Ureter (tissue), 1 donor: ENCODE measurements at places on chromosomes 3 and 15. TPM values are rescaled to one million over a fixed set of nuclear protein-coding genes. Genes with fewer than 3 reads are reported as not detected.

- DNase-seq: no peak
Observed at GRCh38 chr3:45986303-45986982, 9.2 kb downstream of the FYCO1 start.

The AMIGO3 gene
- total RNA-seq: not detected

- DNase-seq: no peak
Observed at GRCh38 chr3:64559588-64559987, 128.2 kb downstream of the ADAMTS9 start.

The SOX14 gene
- not detected for total RNA-seq

DNA sequence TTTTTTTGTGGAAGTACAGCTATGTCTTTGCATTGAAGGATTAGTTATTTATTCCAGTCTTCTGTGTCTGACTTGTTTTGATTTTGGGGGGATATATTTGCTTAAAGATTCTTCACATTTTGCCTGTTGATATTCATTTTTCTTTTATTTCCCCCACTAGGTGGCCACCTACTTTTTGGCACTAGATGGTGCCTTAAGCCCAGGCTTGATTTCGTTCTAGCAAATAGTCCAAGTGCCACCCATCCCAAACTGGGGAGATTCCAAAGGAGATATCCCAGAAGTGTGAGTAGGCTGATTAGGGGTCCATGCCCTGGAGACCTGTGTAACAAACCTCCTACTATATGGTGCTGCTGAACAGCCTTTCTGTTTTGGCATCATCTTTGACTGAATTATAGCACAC, 80.0 kb upstream of the SPATA16 start:
- DNase-seq: no peak

DNA sequence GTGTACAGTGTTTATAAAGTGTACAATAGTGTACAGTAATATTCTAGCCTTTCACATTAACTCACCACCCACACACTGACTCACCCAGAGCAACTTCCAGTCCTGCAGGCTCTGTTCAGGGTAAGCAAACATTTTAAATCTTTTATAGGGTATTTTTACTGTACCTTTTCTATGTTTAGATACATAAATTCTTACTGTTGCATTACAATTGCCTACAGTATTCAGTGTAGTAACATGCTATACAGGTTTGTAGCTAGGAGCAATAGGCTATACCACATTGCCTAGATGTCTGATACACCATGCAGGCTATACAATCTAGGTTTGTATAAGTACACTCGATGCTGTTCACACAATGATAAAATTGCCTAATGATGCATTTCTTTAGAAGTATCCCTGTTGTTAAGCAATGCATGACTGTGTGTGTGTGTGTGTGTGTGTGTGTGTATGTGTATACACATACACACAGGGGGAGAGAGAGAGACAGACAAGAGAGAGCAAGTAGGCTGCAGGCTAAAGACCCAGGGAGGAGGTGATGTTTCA, 72.5 kb upstream of the PRR23C start:
- peak; percentile 15 for DNase-seq

- DNase-seq: no peak
Observed at GRCh38 chr3:32340611-32341365, 50.9 kb upstream of the CMTM7 start.

DNA sequence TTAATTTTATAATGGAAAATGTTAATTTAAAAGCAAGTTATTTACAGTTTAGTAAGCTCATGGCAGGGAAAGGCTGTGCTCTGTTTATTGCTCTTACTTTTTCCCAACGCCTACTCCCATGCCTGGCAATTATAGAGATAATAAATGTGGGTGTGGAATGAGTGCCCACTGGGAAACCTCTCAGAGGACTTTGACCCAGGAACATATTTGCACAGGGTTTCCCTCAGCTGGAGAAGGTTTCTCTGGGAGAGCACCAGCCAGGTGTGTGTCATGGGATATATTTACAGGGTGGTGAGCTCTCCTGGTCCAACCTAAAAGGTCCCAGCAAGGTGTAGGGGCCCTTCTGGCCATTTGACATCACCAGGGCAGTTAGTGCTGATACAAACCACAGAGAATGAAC, 27.9 kb downstream of the ZNF710 start:
- no peak for DNase-seq

The GRK7 gene
- total RNA-seq: not detected

- no peak for DNase-seq
Observed at GRCh38 chr15:52308446-52309153, 13.0 kb upstream of the MYO5C start.

DNA sequence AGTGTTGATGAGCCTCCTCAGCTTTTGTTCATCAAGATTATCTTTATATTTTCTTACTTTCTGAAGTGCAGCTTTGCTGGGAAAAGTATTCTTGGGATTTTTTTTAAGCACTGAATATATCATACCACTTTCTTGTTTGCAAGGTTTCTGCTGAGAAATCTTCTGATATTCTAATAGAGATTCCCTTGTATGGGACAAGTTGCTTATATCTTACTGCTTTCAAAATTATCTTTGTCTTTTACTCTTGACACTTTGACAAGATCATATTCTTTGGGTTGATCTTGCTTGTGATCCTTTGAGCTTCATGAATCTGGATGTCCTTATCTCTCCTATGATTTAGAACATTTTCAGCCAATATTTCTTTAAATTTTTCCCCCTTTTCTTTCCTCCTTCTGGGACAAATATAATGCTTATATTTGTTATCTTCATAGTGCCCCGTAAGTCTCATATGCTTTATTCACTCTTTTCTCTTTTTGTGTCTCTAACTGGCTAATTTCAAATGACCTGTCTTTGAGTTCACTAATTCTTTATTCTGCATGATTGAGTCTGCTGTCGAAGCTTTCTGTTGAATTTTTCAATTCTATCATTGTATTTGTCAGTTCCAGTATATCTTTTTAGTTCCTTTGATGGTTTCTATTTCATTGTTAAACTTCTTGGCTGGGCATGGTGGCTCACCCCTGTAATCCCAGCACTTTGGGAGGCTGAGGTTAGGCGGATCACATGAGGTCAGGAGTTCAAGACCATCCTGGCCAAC, 211.4 kb upstream of the MANF start:
- no peak for DNase-seq

- no peak for DNase-seq
Observed at GRCh38 chr3:14853271-14853951, 34.6 kb downstream of the FGD5 start.

- DNase-seq: no peak
Observed at GRCh38 chr3:129323651-129324294, 45.1 kb downstream of the HMCES start.

The NOX5 gene
- total RNA-seq: 0.89 TPM

- no peak for DNase-seq
Observed at GRCh38 chr15:101141926-101142527, 109.8 kb downstream of the CHSY1 start.

The CNTN3 gene
- 24.5 TPM for total RNA-seq

The CLRN1 gene
- not detected for total RNA-seq

The SERPINI2 gene
- total RNA-seq: 0.55 TPM

DNA sequence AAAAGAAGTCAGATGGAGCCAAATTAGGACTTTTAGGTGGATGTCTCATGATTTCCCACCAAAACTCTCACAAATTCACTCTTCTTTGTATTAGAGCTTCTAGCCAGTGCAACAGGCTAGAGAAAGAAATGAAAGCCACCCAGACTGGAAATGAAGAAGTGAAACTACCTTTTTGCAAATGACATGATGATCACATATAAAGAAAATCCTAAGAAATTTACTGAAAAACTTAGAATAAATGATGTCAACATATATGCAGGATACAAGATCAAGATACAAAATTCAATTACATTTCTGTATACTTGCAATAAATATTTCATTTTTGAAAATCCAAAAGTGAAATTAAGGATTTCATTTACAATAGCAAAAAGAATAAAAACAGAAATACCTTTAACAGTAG, 110.8 kb downstream of the LRIG1 start:
- no peak for DNase-seq

The MTMR10 gene
- 38.9 TPM for total RNA-seq

- DNase-seq: no peak
Observed at GRCh38 chr15:99993262-99993661, 260.0 kb upstream of the LYSMD4 start.

- DNase-seq: peak; percentile 73
Observed at GRCh38 chr3:186930143-186930640, at the start of gene ST6GAL1. Gene ST6GAL1 (plus strand): TSS chr3:186930526. CDS start chr3:187042704, 112,178 bp downstream.

The CRABP1 gene
- not detected for total RNA-seq

DNA sequence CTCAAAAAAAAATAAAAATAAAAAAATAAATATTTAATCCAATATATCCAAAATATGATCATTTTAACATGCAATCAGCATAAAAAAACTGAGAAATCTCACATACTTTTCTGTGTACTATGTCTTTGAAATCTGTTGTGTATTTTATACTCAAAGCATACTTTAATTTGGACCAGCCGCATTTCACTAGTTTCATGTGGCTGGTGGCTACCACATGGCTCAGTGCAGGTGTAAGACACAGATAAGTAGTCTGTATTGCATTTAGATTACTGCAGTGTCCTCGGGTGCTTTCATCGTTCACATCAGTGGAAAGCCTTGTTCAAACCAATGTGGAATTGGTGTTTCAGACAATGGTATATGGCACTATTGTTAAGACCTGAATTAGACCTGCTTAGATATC, 11.0 kb downstream of the CRTC3 start:
- no peak for DNase-seq

DNA sequence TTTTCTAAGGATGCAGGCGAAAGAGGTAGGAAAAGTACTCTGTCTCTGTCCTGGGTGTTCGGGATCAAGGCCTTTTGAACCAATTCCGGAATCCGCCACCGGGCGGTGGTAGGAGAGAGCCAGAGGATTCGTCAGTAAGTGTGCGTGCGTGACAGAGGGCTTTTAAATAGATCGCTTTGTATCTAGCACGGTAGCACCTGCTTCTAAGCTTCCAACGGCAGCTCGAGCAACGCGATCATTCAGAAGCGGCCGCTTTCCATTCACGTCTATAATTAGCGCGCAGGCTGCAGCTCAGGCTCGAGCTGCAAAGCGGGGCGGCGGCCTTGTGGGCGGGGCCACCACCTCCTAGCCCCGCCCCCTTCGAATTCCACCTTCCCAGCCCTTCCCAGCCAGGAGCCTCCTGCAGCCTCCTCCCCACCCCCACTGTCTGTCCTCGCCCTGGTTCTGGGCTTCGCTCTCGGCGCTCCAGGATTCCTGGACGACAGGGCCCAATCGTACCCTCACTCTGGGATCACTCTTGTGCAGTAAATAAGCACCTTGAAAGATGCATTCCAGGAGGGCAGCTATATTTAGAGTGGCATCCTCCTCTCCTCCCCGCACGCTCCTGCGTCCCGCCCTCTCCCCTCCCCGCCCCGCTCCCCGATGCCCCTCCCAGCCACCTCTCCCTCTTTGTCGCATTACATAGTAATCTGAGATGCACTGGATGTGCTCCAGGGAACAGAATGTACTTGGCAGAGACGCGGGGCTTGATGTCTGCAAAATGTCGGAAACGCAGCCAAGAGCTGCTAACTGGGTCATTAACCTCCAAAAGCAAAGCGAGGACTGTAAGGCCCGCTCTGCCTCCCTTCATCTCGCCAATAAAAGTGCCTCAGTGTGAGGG, 224.1 kb upstream of the TPRG1 start:
- peak; percentile 96 for DNase-seq

DNA sequence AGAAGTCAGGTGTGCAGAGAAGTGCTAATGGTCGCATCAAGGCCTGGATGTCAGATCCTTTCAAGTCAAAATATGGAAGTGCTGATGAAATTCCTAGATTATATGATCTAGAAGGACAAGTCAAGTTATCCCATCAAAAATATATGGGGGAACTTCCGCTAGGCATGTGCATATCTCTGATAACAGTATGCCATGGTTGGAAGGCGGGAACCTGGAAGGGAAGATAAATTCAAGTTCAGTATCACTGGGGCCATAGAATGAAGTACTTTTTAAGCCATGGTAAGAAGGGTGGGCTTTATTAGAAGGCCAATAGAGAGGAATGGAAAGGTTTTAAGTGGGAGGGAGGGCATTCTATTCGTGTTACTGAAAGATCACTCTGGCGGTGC, 38.3 kb downstream of the MITF start:
- no peak for DNase-seq

- DNase-seq: no peak
Observed at GRCh38 chr3:109021556-109021955, 67.9 kb upstream of the GUCA1C start.

The TNFSF10 gene
- 44.1 TPM for total RNA-seq

GRCh38 chr3:23960649-23961048, 15.6 kb downstream of the NR1D2 start:
- DNase-seq: no peak

- DNase-seq: no peak
Observed at GRCh38 chr15:66716656-66717020, 14.6 kb downstream of the SMAD6 start.

The ATP1B3 gene
- total RNA-seq: 113 TPM

DNA sequence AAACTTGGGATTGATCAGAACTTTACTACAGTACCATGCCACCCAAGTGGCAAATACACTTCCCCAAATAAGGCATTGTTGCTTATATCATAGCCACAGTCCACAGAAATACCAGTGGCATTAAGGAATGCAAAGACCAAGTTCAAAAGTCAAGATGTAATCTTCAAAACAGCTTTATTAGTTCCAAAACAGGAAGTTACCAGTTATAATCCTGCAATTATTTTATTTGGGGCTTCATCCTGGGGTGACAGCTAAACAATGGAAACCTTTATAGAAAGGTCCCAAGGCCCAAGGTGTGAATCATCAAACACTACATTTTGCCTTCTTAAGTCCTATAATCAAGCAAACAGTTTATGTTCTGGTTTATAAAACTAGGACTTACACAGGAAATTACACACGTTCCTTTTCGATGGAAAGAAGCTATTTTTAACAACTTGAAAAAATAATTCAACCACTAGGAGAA, 30.3 kb upstream of the RNF7 start:
- no peak for DNase-seq

DNA sequence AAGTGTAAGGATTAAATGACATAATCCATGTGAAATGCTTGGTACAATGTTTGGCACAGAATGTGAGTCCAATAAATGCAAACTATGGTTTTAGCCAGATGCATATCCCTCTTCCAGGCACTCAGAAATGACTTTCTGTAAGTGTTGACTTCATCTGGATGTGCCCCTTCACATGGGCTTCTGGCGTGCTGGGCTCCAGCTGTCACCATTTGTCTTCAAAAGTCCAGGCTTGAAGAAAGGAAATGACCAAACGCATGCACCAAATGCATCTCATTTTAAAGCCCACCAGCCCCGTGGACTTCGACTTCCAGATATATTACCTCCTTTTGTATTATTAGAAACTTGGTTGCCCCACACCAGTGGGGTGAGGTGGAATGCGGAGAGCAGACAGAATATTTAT, 23.7 kb downstream of the CRYGS start:
- no peak for DNase-seq

- no peak for DNase-seq
Observed at GRCh38 chr15:76217029-76217881, 94.0 kb downstream of the ETFA start.

The RBM6 gene
- total RNA-seq: 130 TPM
